Myocyte (in vitro differentiated cells): ENCODE measurements at places on chromosomes 4 and X. TPM values are rescaled to one million over a fixed set of nuclear protein-coding genes. Genes with fewer than 3 reads are reported as not detected.

TRIM61 gene
- total RNA-seq = not detected in 2 replicates

MAGED4B gene
- 50.5 and 57.4 TPM in 2 replicates for total RNA-seq

ABCD1 gene
- 53.8 and 71.6 TPM in 2 replicates for total RNA-seq

CT83 gene
- not detected in 2 replicates for total RNA-seq

LNX1 gene
- 20.4 and 35.3 TPM in 2 replicates for total RNA-seq

FAT1 gene
- total RNA-seq = 268 and 353 TPM in 2 replicates

SEL1L3 gene
- total RNA-seq = 6.8 and 7.9 TPM in 2 replicates

PPP1R2C gene
- not detected in 2 replicates for total RNA-seq
